Fibroblast of villous mesenchyme (primary cell): ENCODE measurements at places on chromosomes 4 and X. TPM values are rescaled to one million over a fixed set of nuclear protein-coding genes. Genes with fewer than 3 reads are reported as not detected.

DNA sequence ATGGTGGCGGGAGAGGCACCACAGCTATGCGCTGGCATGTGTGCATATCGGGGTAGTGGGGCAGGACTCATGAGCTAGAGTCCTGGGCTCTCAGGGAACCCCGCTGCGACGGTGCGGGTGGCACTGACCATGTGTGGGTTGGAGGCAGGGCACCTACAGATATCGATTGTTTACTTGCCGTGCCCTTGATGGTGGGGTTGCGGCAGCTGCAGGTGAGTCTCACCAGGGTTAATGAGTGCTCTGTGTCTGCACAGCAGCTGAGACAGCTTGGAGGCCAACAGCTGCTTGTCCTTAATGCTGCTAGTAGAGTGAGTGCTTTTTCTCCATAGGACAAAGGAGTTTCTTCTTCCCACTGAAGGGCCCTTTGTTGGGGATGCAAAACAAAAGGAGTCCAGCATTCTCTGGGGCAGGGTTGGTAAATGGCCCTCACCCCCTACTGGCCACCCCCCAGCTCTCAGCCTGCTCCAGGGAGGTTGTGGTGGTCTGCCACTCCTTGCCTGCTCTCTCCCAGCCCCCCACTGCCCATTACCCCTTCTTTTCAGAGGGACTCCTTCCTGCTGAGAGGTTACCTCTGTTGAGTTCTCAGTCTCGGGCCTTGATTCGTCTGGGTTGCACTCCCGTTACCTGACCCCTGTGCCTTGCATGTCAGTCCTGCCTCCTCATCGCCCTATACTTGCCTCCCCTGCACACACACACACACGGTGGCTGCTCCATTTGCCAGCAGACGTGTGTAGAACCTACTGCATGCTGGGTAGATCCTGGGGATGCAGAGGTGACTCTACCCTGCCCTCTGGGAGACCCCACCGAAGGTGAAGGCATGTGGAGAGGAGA is 52.8 kb downstream of the TBC1D14 start:
- no peak for DNase-seq

DNA sequence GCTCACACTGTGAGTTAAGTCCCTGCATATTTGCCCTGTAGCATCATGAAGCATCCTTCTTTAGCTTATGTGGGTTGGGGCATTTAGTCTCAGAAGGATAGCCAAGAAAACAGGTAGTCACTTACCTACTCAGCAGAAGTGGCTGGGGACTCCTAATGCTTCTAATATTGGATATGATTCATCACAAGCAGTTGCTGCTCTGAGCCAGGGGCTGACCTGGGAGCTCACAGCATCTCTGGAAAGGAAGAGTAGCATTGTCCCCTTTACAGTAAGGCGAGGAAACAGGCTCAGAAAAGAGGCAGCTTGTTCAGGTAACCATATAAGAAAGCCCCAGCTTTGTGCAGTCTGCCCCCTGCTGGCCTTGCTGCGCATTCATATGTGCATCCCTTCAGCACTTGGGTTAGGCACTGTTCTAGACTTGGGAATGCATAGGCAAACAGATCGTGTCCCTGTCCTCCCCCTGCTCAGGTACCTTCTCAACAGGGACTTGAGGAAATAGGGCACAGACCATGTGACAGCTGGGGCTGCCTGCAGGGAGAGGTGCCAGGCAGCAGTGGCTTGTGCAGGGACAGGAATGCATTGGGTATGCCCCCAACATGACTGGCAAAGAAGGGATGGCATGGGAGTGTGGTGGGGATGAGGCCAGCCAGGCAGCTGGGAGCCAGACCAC is 35.7 kb upstream of the TBC1D14 start:
- DNase-seq: peak; percentile 74

The FAM193A gene
- 16.8 and 23.7 TPM in 2 replicates for total RNA-seq

GRCh38 chrX:65537229-65537628 is 2.6 kb upstream of the LAS1L start:
- no peak for DNase-seq

- DNase-seq: no peak
These were observed 4.2 kb downstream of the PGM2 start for GRCh38 chr4:37830640-37831039.

The WAS gene
- under 0.01 TPM in 1 of 2 replicates, not detected in the other for total RNA-seq

The HSD17B10 gene
- total RNA-seq: 62.6 and 77.3 TPM in 2 replicates

- DNase-seq: no peak
These were observed 1.9 kb downstream of the NEIL3 start for GRCh38 chr4:177311589-177311988.

- no peak for DNase-seq
These were observed 189.5 kb downstream of the PRDM5 start for GRCh38 chr4:120733054-120733453.

The P2RY4 gene
- total RNA-seq: not detected in 2 replicates

GRCh38 chr4:150278206-150278605 is 200.0 kb downstream of the DCLK2 start:
- DNase-seq: no peak

The POU4F2 gene
- total RNA-seq: not detected in 2 replicates

The BEND2 gene
- total RNA-seq: not detected in 2 replicates

- DNase-seq: no peak
These were observed 15.3 kb downstream of the TMEM271 start for GRCh38 chr4:560731-561291.

DNA sequence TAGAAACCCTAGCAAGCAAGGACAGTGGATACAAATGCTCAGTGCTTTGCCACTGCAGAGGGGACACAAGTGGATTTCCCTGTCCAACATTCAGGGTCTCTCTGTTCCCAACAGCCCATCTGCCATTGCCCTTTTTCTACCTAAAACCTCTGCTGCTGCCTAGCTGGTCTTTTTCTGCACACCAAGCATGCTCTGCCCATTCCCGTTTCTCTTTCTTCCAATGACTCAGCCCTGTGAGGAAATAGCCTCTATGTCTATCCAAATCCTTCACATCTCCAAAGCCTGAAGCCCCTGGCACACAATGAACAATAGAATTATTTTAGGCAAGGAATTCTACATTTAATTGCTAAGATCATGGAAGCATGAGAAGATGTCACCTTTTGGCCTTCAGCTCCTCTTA is 5.7 kb upstream of the AMELX start:
- no peak for DNase-seq

GRCh38 chr4:184893801-184894571 is 68.2 kb upstream of the ACSL1 start:
- DNase-seq: no peak

The MCF2 gene
- total RNA-seq: under 0.01 TPM in 2 replicates

DNA sequence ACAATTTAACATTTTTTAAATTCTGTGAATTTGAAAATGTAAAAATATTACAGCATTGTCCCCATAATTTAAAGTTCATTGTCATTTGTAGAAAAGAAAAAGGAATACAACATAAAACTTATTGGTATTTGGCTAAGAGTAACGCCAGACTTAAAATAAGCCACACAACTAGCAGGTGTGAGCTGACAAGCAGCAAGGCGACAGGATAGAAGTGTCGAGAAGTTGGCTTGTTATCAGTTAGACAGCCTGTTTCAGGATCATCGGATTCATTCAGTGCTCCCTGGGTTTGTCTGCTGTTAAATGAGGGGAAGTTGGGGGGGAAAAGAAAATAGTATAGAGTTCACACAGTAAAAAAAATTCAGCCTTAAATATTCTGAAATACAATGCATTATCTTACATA is 393.6 kb downstream of the IL15 start:
- DNase-seq: no peak

GRCh38 chrX:150768132-150768485 is 74.9 kb downstream of the MTMR1 start:
- peak; percentile 93 for DNase-seq

- DNase-seq: no peak
These were observed 71.1 kb downstream of the HADH start for GRCh38 chr4:108060686-108061321.

DNA sequence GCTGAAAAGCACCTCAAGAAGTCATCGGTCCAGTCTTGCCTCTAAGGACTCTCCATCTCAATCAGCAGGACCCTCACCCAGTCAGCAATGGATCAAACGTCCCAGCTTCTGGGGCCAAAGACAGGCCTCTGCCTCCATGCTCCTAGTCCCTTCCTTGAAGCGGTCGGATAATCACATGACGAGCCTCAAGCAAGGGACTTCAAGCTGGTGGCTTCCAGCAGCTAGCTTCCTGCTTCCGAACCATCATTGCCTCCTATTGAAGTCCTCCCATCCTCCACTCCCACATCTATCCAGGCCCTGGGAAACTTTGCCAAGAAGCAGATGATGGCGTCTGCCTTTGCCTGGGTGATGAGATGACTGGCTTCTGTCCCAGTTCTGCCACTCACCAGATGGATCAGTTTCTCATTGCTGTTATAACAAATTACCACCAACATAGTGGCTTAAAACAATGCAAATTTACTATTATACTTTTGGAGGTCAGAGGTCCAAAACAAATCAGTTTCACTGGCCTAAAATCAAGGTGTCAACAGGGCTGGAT is 135.2 kb upstream of the MAMLD1 start:
- DNase-seq: no peak

DNA sequence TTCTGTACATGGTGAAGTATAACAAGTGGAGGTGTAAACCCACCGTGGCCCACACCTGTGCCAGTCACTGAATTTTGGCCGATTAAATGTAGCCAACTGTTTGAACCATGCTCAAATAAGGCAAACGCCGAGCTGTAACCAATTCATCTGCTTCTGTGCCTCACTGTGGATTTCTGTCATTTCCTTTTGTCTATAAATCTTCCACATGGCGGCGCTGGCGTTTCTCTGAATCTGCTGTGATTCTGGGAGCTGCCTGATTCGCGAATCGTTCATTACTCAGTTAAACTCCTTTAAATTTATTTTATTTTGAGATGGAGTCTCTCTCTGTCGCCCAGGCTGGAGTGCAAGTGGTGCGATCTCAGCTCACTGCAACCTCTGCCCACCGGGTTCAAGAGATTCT is 19.2 kb downstream of the SUPT20HL2 start:
- DNase-seq: peak; percentile 19

DNA sequence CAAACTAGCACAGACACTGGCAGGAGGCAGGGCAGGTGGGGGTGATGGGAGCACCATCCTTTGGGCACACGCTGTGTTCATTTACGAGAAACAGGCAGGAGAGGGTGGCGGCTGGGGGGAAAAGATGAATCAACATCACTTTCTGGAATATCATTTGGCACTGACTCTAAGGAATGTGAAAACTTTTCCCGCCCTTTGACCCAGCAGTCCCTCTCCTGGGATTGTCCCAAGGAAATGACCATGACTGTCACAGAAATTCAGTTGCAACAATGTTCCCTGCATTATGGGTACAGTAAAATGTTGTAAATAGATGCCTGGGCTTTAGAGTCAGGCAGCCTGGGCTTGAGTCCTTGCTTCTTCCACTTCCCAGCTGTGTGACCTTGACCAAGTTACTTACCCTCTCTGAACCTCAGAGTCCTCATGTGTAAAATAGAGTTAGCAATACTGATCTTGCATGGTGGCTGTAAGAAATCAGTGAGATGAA is 58.6 kb downstream of the ABLIM2 start:
- peak; percentile 8 for DNase-seq

DNA sequence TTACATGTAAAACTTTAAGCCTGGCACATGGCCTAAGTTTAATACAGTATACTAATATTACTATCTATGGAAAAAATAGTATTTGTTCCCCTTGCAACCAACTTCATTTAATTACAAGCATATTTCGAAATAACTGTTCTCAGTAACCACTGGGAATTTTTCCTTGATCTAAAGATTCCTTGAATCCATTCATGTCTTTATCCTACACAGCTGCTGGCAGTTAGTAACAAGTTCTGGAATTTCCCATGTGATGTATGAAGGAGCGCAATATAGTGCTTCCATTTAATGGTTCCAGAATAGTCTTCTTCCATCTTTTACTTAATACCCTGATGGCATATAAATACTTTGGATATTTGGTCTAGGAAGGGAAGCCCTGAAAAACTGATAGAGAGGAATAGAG is 136.5 kb downstream of the AASDH start:
- no peak for DNase-seq

The FAM50A gene
- total RNA-seq: 44.9 and 54.4 TPM in 2 replicates

DNA sequence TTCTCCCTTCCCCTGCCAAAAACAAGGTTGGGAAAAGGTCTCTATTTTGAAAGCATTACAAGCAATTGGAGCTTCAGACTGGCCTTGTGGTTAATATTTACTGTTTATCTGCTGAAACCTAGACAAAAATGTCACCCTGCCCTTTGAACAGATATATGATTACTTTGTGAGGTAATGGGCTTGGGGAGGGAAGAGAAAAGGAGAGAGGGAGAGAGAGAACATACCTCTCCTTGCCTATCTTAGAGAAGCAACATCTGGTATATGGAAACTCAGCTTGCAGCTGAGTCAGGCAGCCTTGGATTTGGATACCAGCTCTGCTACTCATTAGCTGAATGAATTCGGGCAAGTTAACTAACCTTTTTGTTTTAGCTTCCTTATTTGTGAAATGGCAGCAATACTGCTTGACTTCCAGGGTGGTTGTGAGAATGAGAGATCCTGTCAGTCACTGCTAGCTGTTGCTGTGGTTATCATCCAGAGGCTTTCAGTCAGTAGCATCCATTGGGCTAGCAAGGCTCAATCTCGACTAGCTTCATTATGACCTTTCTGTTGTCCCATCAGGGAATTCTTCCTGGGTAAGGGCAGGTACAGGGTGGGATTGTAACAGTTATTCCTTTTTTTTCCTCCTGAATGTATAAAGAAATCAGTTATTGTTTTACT is 41.1 kb downstream of the ZFX start:
- peak; percentile 81 for DNase-seq

GRCh38 chr4:142194905-142195304 is 558.5 kb downstream of the IL15 start:
- no peak for DNase-seq

DNA sequence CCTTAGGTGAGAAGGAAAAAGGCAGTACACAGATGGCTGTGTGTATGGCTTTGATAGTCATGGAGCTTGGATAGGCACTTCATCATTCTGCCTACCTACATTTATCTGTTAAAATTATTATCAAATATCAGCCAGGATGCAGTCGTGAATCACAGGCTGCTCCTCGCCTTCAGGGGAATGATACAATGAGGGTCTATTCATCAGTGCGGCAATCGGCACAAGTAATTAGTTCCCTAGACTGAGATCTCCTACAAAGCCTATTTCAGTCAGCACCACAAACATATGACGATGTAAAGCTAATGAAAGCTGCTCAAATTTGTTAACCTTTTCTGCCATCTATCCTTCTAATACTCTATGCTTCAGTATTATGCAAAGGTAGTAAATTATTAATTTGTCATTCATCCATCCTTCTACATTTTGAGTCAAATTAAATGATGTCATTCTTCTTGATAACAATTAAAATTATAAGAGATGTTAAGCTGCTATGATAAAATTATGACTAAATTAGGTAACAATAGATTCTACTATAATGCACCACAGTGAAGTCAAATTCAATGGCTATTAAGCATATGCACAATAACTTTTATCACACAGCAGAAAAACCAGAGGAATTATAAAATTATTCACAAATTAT is 19.0 kb downstream of the MAB21L2 start:
- no peak for DNase-seq

- DNase-seq: no peak
These were observed 13.5 kb downstream of the MSANTD1 start for GRCh38 chr4:3262208-3263052.

- DNase-seq: no peak
These were observed 340.9 kb downstream of the CENPC start for GRCh38 chr4:67204441-67204840.

GRCh38 chrX:139093201-139093600 is 381.7 kb upstream of the FGF13 start:
- DNase-seq: peak; percentile 28
